ENCODE measurements at places on chromosomes 5 and 9. TPM values are rescaled to one million over a fixed set of nuclear protein-coding genes. Genes with fewer than 3 reads are reported as not detected.

Gene SOHLH1
- total RNA-seq = not detected

Gene BSPRY
- total RNA-seq = 0.22 TPM

Gene SEMA5A
- 26.5 TPM for total RNA-seq

GRCh38 chr9:113879318-113879717, 3.2 kb downstream of the ZNF618 start:
- peaks cover 20% of the 10 kb centered on the region for H3K4me1 ChIP-seq
- no peaks in the 10 kb centered on the region for H3K27me3 ChIP-seq
- H3K36me3 ChIP-seq = no peaks in the 10 kb centered on the region
- H3K4me3 ChIP-seq = no peak overlapping the region

DNA sequence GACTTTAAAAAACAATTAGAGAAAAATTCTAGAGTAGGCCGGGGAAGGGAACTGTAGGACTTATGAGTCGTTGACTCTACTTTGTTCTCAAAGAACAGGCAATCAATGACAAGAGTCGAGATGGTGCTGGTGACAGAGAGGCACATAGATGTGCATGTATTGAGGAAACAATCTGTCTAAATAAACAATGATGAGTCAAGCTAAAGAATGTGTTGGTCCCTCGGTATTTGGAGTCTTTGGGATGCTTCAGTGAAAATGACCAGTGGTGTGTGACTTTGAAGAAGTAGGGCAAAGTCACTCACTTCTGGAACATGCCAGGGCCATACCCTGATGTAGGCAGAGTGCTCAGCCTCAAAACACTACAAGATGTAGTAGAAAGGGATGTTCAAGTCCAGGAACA, 288.1 kb upstream of the PANK3 start:
- no peaks in the 10 kb centered on the region for H3K36me3 ChIP-seq
- H3K27me3 ChIP-seq = peaks cover 3% of the 10 kb centered on the region
- no peak overlapping the region for H3K27ac ChIP-seq

Data from muscle of leg (tissue), 16 donors.